ENCODE measurements at places on chromosomes 5 and 9.

GRCh38 chr9:1879501-1879900, 135.6 kb upstream of the SMARCA2 start:
- no peak for DNase-seq

GRCh38 chr5:147450606-147451005, 59.3 kb downstream of the DPYSL3 start:
- DNase-seq, result no peak

GRCh38 chr5:127518319-127518621, 830 bp downstream of the PRRC1 start:
- DNase-seq, result no peak

- DNase-seq, result no peak
Measured at GRCh38 chr5:127960270-127960691, 123.3 kb upstream of the SLC12A2 start.

GRCh38 chr5:64876203-64876602, 107.5 kb downstream of the CWC27 start:
- no peak for DNase-seq

- no peak for DNase-seq
Measured at GRCh38 chr9:31590091-31590490, 794.4 kb upstream of the ACO1 start.

DNA sequence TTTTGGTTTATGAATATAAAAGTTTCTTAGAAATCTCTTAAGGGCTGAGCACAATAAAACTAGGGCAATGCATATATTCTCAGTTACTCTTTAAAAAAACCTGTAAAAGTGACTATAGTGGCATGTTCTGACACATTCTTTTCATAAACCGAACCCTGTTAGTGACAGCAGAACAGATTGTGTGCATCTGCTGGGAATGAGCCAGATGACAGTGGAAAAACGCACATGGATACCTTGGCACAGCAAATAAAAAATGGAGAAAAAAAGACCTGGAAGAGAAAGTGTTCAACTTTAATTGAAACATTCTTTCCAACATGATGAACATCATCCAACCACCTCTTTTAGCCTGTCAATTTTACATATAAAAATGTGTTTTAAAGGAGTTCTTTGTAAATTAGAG, 12.7 kb downstream of the MEF2C start:
- DNase-seq, result no peak

GRCh38 chr9:88435336-88435735, 47.1 kb downstream of the SPIN1 start:
- no peak for DNase-seq

- DNase-seq, result peak; percentile 69
Measured at GRCh38 chr5:72815580-72816283, 729 bp upstream of the TNPO1 start.

DNA sequence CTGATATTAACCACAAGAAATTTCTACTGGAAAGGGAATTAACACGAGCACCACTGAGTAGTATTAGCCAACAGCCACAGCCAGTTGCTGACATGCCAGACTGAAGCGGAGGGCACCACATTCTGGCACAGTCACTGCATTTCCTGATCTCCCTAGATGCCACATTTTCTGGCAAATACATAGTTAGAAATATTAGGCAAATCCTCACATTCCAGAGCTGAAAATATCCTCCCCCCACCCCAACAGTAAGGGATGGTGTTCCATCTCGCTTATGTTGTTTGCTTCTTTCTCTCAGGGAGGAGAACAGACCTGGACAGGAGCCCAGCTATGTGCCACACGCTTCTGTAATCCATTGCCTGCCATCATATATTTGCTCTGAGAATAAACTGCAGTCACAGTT, 32.8 kb upstream of the MCTP1 start:
- DNase-seq, result no peak

- DNase-seq, result no peak
Measured at GRCh38 chr9:106964822-106965525, 102.0 kb downstream of the ZNF462 start.

GRCh38 chr5:66340786-66341185, 196.7 kb downstream of the SREK1 start:
- no peak for DNase-seq

- no peak for DNase-seq
Measured at GRCh38 chr5:75617736-75618352, 6.6 kb downstream of the ANKDD1B start.

DNA sequence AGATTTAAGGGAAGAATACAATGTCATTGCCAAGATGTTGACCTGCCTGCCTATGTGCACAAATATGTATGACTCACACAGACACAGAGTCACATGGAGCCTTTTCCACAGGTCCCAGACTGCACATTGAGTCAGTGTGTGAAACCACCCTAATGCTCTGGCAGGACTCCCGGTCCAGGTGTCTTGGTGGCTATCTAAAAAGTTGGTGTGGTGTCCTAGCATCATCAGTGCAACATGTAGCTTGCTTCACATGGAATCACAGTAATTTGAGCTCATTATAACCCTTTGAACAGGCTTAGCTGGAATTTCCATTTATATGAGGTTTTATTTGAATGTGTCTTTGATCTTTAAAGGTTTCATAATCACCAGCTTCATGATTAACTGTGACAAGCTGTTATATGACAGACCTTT, 10.7 kb downstream of the IFNA5 start:
- DNase-seq, result no peak

DNA sequence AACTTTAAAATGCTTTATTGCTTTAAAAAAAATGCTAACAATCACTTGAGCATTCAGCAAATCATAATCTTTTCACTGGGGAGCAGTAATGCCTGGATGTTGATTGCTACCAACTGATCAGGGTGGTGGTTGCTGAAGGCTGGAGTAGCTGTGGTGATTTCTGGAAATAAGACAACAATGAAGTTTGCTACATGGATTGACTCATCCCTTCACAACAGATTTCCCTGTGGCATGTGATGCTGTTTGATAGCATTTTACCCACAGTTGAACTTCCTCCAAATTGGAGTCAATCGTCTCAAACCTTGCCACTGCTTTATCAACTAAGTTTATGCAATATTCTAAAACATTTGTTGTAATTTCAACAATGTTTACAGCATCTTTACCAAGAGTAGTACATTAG, 83.3 kb downstream of the MLLT3 start:
- no peak for DNase-seq

GRCh38 chr9:122179054-122179689, 19.5 kb downstream of the MORN5 start:
- no peak for DNase-seq

Data from KG1 (cell line).